ENCODE measurements at places on chromosomes 3 and 15. TPM values are rescaled to one million over a fixed set of nuclear protein-coding genes. Genes with fewer than 3 reads are reported as not detected.

Gene GABRR3
- polyA plus RNA-seq = 0.03 TPM

Gene PXYLP1
- 5.2 TPM for polyA plus RNA-seq

Gene ZCWPW2
- 0.91 TPM for polyA plus RNA-seq

Gene GHSR
- not detected for polyA plus RNA-seq

Gene WDR76
- polyA plus RNA-seq = 12.2 TPM

All from CD4-positive, alpha-beta memory T cell (primary cell).